ENCODE measurements at places on chromosomes 16 and 17.

GRCh38 chr16:24275413-24275812 is 19.3 kb downstream of the CACNG3 start:
- no peak for DNase-seq

DNA sequence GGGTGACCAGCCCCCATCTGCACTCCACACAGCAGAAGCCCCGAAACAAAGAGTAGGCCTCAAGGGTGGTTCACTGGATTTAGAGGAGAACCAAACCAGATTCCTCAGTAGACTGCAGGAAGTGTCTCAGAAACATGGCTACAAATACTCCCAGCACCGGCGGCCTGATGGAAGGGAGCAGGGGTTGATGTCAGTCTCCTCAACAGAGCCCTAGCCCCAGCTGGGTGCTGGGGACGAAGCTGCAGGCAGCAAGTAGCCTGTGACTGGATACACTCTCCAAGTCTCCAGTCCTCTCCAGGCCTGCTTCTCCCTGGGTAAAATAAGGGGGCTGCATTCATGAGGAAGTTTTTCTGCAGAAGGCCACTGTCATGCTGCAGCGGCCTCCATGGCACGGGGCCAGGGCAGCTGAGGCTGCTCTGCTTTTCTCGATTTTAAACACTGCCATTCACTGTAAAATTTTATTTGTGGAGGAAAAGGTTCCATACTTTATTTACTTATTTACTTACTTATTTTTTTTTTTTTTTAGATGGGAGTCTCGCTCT is 36.7 kb upstream of the SREBF1 start:
- no peak for DNase-seq

- DNase-seq, result no peak
These were observed 2.8 kb upstream of the KRT40 start for GRCh38 chr17:40986920-40987319.

- DNase-seq, result no peak
These were observed 969.7 kb downstream of the CDH11 start for GRCh38 chr16:64151990-64152767.

GRCh38 chr17:74591503-74591902 is 580 bp downstream of the CD300LD start:
- DNase-seq, result no peak

DNA sequence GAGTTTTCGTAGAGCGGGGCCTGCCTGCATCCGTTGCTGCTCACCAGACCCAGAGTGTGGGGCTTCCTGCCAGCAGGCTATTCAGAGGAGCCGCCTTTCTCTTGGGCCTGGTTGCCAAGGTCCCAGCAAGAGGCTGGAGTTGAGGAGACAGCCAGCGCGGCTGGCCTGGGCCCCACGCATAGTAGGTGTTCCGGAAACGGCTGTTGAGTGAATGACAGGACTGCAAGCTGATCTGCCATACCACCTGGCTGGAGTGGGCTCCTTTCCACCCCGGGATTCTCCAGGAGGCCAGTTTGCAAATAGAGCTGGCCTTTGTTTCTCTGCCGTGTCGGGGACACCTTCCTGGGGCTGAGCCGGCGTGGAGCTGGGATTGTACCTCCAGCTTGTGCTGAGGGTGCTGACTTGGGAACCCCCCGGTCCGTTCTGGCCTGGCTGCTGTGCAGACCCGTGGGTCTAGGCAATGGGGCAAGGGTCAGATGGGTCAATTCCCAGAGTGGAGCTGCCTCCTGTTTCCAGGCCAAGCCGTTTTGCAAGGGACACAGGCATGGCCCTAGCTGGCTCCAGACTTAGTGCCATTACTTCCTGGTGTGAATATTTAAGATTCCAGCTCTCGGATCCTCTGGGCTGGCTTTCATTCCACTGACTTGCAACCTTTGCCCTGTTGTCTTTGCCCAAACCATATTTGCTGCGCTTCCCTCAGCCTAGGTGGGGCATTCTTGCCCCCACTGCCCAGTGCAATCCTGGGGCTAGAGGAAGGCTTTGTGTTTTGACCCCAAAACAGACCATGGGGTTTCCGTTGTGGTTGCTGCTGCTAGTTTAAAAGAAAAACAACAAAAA is 68.8 kb downstream of the CMIP start:
- no peak for DNase-seq

DNA sequence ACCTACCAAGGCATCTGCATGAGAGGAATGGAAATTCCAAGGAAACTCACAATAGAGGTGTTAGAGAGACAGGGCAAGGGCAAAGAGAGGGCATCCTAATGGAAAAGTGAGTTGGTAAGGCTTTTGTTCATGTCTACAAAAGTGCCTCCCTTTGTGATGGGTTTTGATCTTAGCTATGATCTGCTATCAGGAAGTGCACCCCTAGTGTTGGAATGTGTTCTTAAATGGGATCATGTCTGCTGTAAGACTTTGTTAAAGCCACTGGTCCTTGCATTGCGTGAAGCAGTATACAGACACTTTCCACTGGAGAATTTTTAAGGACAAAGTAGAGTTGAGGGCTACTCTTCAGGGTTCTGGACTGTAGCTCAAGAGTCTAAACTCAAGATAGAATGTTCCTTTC is 92.0 kb downstream of the MAP2K6 start:
- no peak for DNase-seq

GRCh38 chr17:71334048-71334751 is 786.6 kb upstream of the SOX9 start:
- no peak for DNase-seq

DNA sequence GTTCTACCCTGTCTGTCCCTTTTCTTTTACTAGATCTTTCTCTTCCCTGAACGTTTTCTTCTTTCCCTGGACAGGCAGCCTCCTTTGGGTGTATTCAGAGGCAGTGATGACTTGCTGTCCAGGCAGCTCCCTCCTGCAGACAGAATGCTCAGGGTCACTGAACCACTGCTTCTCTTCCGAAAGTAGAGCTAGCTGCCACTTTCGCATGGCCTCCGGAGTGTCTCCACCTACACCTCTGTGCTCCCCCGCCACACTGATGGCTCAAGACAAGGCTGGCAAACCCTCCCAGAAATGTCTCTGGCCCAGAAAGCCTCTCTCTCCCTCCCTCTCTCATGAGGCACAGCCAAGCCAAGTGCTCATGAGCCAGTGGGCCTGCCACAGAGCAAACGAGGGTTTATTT is 207.8 kb downstream of the CDRT15L2 start:
- DNase-seq, result no peak

GRCh38 chr16:27764869-27765675 is 215.1 kb downstream of the KATNIP start:
- DNase-seq, result no peak

GRCh38 chr16:10191096-10191495 is 8.9 kb upstream of the GRIN2A start:
- no peak for DNase-seq

DNA sequence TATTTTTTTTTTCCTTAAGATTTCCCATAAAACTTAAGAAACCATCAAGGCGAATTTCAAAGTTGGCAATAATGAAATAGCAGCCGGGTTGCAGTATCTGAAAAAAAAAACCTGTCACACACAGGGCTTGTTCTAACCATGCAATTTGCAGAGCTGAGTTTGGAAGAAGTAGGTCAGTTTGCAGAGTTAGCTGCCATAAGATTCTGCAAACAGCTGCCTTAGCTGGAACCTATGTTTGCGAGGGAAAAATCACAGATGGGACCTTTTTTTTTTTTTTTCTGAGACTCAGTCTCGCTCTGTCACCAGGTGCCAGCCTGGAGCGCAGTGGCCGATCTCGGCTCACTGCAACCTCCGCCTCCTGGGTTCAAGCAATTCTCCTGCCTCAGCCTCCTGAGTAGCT is 98.5 kb upstream of the HS3ST4 start:
- DNase-seq, result no peak

DNA sequence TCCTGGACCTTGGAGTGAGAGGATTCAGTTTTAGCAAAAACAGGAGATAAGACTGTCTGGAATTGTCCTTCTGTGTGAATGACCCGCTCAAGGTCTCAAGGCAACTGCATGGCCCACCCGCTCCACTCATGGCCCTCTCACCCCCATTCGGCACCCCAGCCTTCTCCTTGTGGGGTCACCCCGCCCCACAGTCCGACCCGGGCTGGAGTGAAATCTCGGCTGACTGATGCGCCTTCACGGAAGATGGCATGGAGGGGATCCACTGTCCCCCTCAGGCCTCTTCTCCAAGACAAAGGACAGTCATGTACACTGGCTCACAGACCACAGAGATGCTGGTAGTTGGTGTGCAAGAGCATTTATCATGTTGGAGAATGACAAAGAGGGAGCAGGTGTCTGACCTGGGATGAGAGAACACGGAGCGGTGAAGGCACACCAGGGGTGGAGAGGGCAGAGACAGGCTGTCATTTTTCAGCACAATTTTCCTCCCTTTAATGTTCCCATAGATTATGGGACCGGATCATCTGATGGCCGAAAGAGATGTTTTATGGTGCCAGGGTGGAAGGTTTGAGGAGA is 391.9 kb upstream of the TNRC6C start:
- DNase-seq, result no peak

- no peak for DNase-seq
These were observed 114.7 kb upstream of the CACNG3 start for GRCh38 chr16:24141466-24141865.

DNA sequence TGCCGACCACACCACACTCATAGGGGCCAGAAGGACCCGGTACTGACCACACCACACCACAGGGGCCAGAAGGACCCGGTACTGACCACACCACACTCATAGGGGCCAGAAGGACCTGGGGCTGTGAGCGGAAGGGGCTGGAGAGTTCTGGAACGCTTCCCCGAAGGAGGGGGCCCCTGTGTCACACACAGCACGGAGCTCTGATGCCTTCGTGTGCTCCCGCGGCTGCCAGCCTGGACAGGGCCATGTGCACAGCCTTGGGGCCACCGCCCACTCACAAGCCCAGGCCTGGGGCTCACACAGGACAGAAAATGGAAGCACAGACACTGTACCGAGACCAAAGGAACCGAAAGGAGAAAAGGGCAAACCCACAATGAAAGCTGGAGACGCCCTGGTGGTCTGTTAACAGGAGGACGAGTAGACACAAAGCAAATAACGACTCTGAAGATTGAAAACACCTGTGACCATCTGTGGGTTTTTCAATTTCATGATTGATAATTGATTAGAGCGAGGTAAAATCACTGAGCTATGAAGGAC is 106.5 kb upstream of the METRNL start:
- no peak for DNase-seq

DNA sequence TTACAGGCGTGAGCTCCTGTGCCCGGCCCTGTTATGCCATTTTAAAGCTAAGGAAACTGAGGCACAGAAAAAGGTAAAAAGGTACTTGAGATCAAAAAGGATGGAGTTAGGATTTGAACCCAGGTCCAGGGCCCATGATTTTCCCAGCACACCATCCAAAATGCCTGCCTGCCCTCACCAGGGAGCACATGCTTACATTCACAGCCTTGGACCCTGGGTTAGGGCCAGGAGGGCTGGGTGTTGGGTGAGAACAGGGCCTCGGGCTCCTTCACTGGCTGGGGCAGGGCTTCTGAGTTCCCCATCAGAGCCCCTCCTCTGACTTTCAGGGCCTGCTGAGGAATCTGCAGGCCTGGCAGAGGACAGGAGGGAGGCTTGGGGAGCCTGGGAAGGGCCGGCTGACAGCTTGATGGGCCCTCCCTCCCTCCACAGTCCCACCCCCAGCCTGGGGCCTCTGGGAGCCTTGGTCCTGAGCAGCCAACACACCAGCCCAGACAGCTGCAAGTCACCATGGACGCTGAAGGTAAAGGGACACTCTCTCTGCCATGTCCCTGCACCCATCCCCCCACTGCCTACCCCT is at the start of gene QPRT:
Gene QPRT (plus strand): TSS at position 490 of the 577 bp plus-strand sequence. CDS start 18 bp downstream, at position 508.
- no peak for DNase-seq

DNA sequence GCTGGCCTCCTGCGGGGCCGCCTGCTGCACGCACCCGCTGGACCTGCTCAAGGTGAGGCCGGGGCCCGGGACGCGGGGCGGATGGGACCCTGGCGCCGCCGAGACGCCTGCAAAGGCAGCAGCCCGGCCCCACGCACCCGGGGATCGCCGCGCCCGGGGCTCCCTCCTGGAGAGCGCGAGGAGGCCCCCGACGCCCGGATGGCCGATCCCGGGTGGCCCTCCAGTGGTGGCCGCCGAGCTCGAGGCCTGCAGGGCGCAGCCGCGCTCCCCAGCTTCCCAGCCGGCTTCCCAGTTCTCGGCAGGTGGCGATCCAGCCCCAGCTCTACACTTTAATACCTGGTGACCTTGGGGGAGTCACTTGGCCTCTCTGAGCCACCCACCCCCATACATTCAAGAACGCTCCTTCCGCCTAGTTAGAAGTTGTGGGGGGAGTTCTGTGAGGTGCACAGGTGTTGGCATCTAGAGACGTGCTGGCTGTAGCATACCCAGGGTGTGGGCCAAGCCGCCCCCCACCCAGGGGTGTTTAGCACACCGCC is 452 bp downstream of the SLC25A10 start:
- no peak for DNase-seq

DNA sequence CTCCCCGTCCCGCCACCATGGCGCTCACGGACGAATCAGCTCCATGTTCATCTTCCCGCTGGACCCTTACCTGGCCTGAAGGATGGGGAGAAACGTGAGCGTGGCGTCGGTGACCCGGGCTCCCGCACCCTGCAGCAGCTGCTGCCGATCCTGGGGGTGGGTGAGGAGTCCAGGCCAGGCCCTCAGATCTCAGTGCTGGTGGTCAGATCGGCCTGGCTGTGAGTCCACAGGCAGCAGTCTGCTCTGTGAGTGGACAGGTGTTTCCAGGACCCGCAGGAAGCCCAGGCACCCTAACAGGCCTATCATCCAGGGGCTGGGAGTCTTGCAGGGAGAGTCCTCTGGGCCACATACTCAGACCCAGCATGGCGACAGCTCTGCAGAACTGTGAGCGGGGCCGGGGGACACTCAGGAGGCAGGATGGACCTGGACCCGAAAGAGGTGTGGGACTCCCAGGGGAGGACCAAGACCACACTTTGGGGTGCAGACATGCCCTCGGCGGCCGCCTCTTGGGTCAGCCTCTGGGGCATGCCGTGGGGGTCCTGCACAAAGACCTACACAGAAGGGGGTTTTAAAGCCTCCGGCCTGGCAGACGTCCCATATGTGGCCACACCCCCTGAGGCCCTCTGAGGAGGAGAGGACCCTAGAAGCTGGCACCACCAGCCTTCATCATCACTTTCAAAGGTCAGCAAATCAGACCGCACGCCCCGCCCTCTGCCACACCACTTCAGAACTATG is 27.2 kb upstream of the ZNF469 start:
- DNase-seq, result no peak

DNA sequence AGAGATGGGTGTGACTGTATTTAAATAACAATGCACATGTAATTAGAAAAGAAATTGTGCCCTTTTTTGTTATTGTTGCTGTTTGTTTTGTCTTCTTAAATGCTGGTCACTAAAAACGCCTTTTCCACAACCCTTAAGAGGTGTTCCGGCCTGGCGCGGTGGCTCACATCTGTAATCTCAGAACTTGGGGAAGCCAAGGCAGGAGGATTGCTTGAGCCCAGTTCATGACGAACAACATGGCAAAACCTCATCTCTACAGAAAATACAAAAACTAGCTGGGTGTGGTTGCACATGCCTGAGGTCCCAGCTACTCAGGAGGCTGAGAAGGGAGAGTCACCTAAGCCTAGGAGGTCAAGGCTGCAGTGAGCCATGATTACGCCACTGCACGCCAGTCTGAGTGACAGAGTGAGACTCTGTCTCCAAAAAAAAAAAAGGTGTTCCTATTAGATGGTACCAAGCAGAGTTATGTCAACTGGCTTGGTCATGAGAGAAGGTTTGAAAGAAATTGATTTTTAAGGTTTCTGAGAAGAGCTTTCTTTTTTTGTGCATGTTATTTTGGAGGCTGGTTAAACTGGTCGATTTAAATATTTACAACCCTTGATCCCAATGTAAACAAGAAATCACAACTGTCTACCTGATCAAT is 23.5 kb upstream of the RFFL start:
- DNase-seq, result peak; percentile 3
